ENCODE measurements at places on chromosomes 2 and 18.

GRCh38 chr2:205739620-205740019 is 57.3 kb downstream of the NRP2 start:
- DNase-seq: peak; percentile 38

- no peak for DNase-seq
Measured at GRCh38 chr2:85890522-85891176, 1.9 kb upstream of the ST3GAL5 start.

DNA sequence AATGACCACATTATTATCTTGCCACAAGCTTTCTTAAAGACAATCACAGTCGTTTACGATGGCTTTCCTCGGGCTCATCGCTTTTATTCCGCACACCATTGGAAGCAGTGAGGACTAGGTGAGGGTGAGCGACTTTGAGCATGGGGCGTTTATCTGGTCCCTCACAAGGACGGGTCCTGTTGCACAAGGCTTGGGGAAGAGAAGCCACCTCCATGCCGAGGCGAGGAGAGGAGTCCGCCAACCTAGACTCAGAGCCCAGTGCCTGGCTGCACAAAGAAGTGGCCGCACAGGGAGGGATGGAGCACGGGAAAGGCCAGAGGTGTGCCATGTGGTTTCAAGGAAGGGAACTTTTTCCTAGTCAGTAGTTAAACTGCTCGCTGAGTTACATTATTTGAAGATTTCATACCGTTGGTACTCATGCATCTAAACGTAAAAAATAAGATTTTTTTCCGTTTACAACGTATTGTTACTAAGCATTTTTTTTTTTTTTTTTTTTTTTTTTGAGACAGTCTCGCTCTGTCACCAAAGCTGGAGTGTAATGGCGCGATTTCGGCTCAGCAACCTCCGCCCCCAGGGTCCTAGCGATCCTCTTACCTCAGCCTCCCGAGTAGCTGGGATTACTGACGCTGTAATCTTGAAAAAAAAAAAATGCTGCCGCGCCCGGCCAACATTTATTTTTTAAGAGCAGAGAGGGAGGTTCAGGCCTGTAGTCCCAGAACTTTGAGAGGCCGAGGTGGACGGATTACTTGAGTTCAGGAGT is 849 bp upstream of the CYP27C1 start:
- no peak for DNase-seq

DNA sequence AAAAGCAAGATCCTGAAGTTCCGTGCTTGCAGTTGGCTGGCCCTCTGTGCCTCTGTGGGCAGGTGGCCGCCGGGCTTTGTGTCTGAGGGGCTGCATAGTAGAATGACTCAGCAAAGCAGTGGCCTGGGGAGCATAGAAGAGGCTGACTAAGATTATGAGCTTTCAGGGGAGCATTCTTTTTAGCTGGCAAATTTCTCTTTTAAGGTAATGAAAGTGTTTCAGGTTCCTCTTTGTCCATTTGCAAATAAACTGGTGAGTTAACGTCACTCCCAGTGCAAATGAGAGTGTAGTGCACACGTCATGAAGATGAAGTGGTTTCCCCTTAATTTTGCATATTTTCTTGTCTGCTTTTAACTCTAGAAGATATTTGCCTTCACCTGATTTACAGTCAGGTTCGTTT is 98.6 kb downstream of the BCL2L11 start:
- no peak for DNase-seq

DNA sequence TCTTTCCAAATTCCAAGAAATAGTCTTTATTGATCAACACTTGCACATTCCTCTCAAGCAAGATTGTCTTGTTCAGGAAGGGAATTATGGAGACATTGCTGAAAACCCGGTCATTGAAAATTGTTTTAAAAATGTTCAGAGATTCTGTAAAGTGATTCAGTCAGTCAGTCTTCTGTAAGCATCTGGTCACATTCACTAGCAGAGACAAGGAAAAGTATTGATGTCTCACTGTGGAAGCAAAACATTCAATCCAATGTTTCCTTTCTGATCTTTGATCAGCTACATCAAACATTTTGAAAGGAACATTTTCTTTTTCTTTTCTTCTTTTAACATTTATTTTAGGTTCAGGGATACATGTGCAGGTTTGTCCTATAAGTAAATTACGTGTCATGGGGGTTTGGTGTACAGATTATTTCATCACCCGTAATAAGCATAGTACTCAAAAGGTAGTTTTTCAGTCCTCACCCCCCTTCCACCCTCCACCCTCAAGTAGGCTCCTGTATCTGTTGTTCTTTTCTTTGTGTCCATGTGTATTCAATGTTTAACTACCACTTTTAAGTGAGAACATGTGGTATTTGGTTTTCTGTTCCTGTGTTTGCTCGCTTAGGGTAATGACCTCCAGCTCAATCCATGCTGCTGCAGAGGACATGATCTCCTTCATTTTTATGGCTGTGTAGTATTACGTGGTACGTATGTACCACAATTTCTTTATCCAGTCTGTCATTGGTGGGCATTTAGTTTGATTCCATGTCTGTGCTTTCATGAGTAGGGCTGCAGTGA is 61.2 kb downstream of the CTNNA2 start:
- DNase-seq: no peak

GRCh38 chr2:38602136-38602731 is 494 bp downstream of the HNRNPLL start:
- no peak for DNase-seq

GRCh38 chr2:43653506-43653905 is 16.4 kb downstream of the PLEKHH2 start:
- no peak for DNase-seq

DNA sequence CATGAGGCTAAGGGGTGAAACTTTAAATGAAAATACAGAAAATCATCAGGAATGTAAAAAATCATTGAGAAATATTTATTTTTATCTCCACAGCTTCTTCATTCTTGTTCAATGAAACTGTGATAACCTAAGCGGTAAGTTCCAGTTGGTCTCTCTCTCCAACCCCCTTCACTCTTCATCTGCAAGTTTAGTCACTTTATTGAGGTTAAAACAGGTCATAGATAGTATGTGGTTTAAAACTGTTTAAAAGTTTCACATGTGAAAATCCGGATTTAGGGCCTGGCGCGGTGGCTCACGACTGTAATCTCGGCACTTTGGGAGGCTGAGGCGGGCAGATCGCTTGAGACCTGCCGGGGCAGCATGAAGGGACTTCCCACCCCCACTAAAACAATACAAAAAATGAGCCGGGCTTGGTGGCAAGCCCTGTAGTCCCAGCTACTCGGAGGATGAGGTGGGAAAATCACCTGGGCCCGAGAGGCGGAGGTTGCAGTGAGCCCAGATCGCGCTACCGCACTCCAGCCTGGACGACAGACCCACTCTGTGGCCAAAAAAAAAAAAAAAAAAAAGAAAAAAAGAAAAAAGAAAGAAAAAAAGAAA is 1.6 kb upstream of the PHLPP1 start:
- no peak for DNase-seq

DNA sequence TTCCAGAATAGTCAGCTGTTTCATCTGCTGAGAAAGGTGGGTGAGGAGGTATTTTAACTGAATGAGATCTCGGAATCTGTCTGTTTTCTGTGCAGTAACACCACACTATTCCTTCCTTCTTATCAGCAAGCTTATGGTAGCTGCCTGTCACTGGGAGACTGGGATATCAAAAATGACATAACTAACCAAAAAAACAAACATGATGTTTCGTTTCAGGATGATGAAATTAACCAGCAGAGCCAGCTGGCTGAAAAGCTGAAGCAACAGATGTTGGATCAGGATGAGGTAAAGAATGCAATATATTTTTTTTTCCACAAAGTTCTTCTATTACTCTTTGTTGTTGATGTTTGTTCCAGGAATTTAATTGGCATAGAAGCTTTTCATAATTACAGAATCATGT is 59.8 kb upstream of the LYPD6B start:
- no peak for DNase-seq

Data from DMS 273 treated with DMSO at 0.1 percent for 48 hours (cell line).